NCI-H446 treated with DMSO at 0.1 percent for 48 hours (cell line): ENCODE measurements at places on chromosomes 16 and 17.

- DNase-seq, result no peak
Observed at GRCh38 chr16:48155926-48156789, at the start of gene ABCC12. TSS of gene ABCC12 (minus strand) at chr16:48155993. CDS start at chr16:48146424, 9,569 bp downstream.

GRCh38 chr16:67657751-67658518 is 2.1 kb downstream of the ACD start:
- DNase-seq, result no peak

- DNase-seq, result no peak
Observed at GRCh38 chr16:46897471-46897870, 13.3 kb downstream of the GPT2 start.

- no peak for DNase-seq
Observed at GRCh38 chr16:77610496-77610895, 111.8 kb upstream of the NUDT7 start.

DNA sequence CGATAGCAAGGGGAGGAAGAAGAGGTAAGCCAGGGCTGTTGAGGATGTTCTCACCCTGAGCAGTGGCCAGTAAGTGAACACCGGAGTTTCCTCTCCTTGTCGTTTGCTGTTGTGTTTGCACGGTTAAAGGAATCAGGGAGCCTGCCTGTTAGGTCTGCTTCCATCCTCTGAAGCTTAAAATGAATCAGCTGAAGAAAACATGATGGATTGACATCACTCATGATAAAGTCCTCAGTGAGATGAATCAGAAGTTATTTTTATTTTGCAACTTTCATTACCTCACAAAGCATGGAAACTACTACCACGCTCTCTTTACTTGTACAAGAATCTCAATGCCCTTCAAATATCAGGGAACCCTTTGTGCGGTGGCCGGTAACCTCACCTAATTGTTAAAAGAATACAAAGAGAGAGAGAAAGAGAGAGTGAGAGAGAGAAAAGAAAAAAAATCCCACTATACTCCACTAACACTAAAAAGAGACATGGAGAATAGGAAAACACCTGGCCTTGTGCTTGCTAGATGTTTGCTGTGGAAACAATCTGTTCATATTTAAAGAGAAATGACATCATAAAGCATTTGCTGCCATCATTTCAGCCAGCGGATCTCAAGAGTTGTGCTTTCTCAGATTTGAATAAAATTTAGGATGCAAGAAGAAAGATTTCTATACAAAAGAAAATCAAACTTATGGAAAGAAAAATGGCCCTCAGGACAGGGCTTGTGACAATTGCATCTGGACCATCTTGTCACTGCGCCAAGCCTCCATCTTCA is 441.6 kb upstream of the SALL1 start:
- DNase-seq, result no peak

- DNase-seq, result no peak
Observed at GRCh38 chr16:52174168-52174567, 372.8 kb downstream of the TOX3 start.

DNA sequence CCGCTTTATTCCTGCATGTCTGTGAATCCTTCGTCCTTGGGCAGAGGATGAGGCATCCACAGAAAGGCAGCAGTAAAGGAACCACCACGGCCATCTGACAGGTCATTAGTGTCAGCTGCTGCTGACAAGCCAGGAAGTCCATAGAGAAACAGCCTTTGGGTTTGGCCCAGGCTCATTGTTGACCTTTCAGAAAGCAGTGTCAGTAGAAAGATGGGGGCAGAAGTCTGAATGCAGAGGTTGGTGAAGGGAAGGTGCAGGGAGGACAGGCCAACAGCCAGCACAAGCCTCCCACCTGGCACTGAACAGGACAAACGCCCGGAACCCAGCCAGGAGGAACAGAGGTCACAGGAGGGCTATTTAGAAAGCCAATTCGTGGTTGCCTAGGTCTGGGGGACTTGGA is 105.8 kb downstream of the VAT1L start:
- DNase-seq, result no peak

- no peak for DNase-seq
Observed at GRCh38 chr17:20128036-20128667, 119.0 kb downstream of the SPECC1 start.

GRCh38 chr17:1709971-1710806 is at the start of gene TLCD2:
TSS of gene TLCD2 (minus strand) at chr17:1710377. CDS start at chr17:1710242, 135 bp downstream.
- DNase-seq, result no peak

DNA sequence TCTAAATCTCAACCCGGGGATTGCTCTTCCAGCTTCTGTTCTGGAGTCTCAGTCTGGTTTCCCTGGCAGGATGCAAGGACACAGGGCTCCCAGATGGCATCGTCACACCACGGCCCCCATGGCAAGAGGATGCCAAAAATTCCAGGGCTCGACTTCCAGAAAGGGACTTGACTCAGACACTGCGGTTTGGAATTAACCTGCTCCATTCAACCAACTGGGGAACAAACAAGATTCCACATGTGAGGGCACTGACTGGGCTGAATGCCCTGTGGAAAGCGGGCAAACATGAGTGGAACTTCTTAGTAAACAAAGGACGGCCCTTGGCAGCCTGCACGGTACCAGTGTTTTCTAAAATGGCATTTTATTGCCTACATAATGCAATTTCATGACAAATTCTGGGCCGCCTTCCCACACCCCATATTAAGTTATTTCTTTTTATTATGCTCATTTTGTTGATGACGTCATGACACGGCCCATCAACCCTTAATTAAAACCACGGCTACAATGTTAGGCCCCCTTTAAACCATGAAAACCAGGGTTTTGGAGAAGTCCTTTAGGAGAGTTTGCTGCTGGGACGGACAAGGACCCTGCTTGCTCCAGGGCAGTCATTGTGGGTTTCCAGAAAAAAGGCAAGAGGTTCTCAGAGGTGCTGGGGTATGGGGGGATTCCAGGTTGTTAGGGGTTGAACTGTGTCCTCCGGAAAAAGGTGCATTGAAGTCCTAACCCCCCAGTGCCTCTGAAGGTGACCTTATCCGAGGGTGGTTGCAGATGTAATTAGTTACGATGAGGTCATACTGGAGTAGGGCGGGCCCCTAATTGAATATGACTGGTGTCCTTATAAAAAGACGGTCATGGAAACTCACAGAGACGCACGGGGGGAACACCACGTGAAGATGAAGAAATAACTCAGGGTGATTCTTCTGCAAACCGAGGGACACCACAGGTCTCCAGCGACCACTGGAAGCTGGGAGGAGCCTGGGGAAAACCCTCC is 205.6 kb downstream of the FOXL1 start:
- no peak for DNase-seq

DNA sequence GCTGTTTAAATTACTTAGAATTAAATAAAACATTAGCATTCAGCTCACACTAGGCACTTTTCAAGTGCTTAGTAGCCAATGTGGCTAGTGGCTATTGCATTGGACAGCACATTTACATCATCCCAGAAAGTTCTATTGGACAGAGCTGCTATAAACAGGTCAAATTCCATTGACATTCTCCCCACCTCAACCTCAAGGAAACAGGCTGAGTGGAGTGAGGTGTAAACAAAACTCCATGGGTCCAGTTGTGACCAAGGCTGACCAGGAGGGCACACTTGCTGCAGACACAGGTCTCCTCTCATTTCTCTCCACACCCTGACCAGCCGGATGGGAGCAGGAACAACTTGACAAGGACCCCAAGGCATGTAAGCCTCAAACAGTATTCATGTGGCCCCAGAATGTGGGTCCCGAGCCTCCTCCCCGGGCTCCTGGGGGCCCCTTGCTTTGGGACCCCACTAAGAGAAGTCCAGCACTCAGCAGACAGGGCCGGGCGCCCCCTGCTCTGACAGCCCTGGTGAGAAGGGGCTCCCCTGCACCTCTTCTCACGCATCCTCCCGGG is 488 bp downstream of the C17orf113 start:
- DNase-seq, result no peak

DNA sequence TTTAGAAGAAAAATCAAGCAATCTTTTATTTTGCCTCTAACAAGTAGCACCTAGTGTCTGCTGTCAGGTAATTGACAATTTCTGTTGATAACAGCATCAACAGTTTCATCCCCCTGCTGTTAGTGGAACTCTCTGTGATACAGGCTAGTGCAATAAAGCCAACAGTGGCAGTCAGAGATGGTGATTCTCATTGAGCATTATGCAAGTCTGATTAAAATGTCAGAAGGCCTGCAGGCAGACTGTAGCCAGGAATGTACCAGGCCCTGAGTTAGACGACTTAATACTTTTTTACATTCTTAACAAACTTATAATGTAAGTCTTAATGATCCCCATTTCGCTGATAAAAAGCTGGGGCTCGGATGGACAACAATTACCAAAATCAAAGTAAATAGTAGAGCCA is 14.6 kb downstream of the CYLD start:
- DNase-seq, result no peak

DNA sequence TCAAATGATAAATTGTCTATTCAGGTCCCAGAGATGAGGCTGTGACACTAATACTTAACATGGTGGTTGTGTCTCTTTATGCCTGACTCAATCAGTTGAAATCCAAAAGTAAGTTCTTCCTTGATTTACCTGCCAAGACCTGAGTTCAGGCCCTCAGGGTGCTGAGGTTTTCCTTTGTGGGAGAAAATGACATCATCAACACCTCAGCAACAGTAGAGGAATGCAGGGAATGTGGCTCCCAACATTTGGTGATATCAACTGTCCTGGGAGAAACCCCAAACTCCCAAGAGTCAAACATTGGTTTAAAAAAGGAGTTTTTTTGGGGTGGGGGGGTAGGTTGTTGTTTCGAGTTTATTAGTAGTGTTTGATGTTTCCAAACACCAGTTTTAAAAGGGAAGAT is 14.7 kb downstream of the RNF43 start:
- no peak for DNase-seq

DNA sequence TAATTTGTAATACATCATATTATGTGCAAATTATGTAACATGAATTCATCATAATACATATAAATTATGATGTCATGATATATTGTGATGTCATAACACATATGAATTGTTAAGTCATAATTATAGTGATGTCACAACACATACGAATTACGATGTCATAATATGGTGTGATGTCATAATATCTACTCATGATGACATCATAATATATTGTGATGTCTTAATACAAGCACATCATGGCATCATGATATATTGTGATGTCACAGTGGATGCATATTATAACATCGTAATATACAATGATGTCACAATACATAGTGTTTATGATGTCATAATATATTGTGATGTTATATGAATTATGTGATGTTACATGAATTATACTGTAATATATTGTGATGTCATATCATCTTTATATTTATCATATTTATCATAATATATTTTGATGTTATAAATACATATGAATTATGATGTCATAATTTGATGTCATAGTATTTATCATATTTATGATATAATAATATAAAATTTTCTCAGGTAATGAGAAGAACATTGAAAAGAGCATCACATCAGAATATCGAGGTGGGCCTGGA is 1793.0 kb downstream of the TP53TG3F start:
- no peak for DNase-seq

GRCh38 chr17:40558300-40558889 is 6.9 kb downstream of the CCR7 start:
- DNase-seq, result no peak

DNA sequence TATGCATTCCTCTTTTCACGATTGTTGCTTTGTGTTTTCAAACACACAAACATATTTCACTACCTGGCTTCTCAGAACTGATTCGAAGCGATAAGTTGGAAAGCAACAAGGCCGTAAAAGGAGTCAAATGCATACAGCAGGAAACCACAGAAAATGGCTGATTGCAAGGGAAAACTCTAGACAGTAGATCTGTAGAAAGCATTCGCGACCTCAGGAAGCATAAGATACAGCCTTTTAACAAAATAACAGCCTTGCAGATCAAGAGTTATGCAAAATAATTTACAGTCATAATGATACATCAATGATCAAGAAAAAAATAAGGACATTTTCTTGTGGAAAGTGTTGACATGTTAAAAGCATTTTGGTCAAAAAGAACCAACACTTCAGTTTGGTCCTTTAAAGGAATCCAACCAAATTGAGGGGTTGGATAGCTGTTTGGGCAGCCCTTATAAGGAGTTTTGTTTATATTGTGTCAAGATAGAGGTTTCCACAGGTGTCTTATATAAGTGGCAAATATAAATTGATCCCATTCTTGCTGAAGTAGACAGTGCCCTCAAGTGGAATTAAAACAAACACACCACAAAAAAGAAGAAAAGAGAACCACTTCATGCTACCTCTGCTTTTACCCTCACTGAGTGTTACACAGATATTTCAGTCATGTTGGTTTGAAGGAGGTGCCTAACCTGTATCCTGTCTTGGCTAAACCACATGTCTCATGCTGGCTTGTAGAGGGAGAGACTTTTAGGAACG is 5.5 kb downstream of the CYLD start:
- DNase-seq, result no peak

DNA sequence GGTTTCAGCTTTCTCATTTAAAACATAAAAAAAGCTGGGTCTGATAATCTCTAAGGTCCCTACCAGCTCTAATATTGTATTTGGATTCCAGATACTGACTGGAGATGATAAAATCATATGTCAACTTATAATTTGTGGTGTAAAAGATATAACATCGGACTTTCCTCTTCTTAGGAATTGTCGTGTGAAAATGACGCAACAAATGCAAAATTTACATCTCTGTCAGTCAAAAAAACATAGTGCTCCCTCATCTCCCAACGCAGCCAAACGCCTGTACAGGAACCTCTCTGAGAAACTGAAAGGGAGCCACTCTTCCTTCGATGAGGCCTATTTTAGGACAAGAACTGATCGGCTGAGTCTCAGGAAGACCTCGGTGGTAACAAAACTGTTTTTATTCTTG is 197.3 kb downstream of the ANKFN1 start:
- no peak for DNase-seq

DNA sequence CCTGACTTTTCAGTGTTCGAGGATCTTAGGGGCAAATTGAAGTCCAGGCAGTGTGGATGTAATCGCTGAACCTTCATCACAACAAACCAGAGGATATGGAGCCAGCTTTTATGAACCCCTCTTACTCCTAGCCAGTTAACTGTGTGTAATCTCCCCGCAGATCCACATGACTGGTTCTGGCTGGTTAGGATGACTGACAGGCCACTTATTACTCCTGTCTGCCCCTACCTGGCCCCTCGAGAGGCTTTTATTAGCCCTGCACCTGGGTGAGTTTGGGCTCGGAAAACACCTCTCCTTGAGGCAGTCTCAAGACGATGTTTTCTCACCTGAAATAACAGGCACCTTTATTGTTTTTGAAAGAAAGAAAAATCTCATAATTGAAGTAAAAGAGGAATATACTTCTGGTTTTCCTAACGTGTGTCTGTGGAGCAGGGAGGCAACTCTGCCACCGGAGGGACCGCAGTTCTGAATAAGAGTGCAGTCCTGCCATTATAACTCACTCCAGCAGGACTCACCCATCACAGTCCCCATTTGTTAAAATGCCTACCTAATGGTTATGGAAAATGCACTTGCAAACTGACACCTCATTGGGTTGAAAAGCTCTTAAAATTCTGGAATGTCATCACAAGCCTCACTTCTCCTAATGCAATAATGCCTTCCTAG is 291.9 kb upstream of the N4BP1 start:
- DNase-seq, result no peak

DNA sequence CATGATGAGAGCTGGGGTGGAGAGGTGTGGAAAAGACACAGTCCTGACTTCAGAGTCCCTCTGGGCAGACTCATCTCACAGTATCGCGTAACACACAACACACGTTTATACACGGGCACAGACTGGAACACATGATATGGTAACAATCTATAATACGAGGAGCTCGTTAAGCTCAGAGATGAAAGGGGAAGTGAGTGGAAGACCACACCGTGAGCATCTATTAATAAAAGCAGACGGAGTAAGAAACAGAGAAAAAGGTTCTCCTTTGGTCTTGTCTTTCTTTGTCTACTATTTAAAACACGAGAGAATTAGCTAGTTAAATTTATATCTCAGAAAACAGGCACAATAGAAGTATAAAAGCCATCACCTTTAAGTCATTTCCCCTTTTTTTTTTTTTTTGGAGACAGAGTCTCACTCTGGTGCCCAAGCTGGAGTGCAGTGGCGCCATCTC is 13.5 kb downstream of the ANKRD11 start:
- DNase-seq, result no peak

GRCh38 chr17:62931101-62931500 is 34.9 kb upstream of the TANC2 start:
- DNase-seq, result no peak
